T-helper 2 cell treated with Interferon-gamma antibody and Interleukin-4, amounts not matched to agents 5 μg/mL and 100 μg/mL, for 36 hours (primary cell): ENCODE measurements at places on chromosomes 5 and 9.

DNA sequence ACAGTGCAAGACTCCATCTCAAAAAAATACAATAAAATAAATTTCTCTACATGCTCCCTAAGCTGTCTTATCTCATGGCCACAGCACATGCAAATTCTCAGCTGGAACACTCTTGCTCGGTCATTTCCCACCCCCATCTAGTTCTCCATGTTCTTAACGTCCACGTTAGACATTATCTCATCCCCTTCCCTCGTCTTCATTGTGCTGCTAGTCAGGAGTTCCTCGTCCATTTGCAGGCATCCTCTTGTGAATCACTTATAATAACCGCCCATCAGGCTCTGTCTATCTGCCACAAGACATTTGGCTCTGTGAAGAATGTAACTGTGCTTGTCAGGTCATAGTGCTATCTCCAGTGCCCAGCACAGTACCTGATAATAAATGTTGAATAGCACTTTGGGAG lies 32.9 kb upstream of the GOLGA1 start:
- no peak for DNase-seq

DNA sequence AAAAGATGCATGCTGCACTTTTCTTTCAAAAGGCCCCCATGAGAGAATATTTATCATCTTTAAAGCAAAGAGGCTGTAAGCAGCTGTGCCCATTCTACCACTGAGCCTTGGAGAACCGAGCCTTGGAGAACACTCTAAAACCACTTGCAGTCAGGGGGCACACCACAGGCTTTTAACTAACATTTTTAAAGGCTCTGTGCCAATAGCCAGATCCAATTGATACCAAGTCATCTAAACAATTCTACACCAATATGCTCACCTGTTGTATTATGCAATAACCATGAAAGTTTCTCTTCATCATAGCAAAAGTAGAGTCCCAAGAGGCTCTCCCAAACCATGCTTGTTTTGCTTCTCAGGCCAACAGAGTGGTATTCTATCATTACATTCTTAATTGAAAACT lies 1090.5 kb upstream of the SEMA6A start:
- DNase-seq = no peak

DNA sequence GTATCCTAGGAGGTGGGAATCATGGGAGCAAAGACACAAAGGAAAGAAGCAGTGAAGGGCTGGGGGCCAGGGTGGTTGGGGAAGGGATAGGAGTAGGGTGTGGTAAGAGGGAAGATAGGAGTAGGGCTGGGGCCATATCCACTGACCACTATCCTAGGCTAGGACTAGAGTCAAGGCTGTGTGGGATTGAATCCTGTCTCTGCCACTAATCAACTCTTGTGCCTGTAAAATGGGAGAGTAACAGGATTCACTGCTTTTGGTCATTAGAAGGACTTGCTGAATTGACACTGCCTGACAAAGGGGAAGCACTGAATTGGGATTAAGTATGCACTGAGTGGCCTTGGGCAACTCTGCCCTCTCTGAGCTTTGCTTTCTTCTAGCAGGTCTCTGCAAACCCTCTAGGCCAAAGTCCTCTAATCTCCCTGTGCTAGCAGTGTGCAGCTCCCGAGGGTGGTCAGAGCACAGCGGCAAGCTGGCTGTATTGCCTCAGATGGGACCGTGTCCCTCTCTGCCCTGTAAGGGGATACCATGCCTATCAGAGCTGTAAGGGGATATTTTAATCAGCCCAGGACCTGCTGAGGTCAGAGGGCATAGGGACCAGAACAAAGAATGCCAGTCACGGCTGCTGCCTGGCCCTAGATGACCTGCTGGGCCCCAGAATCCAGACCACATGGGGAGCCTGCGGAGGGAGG lies 12.4 kb upstream of the DAB2IP start:
- no peak for DNase-seq

DNA sequence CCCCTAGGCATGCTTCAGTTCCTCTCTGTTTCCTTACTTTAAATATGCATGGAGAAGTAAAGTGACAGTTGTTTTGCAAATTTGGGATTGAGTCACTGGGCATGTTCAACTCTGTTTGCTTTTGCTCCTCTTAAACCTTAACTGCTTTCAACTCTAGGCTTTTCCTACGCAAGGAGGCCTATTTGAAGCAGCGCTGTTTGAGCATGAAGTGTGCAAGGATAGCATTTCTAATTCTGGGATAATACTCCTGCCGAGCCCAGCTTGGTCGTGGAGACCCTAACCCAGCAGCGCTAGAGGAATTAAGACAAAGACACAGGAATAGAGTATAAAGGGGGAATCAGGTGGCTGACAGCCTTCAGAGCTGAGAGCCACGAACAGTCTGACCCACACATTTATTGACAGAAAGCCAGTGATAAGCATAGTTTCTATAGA lies 803.4 kb upstream of the CDH10 start:
- DNase-seq = no peak

- no peak for DNase-seq
These were observed 200.2 kb downstream of the PLK2 start for GRCh38 chr5:58259685-58260152.

DNA sequence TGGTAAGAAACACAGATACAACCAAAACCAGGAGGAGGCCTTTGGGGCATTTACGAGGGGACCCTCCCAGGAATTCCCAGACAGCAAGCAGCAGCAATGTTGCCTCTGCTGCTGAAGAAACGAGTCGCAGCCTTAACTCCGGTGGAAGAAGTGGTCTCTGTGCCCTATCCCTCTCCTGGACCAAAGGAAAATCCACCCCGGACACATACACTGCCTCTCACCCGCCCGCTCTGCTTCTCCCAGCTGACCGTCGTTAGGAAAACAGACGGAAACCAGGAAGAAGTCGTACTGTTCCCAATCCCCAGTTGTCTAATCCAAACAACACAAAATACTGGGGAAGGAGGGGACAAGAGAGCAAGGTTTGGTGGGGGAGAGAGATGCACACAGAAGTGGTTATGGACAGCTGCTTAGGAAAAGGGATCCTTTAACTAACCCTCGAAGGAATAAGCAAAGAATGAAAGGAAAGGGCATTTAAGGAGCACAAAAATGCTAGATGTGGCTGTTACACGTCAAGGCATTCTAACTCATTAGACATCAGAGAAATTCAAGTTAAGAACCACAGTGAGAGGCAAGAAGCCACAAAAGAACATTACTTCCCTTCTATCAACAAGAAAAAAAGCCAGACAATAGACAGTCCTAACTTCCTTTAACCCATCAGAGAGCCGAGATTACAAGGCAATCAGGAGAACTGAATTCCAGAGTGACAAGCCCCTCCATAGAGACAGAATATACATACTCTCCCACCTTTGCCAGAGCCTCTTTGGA lies 71.9 kb downstream of the ACTL7B start:
- no peak for DNase-seq

- no peak for DNase-seq
These were observed 331.6 kb downstream of the CDH12 start for GRCh38 chr5:22521521-22521920.
